ENCODE measurements at places on chromosomes 6 and 20.

- DNase-seq: no peak
These were observed 391.2 kb downstream of the PRKN start for GRCh38 chr6:162336359-162336758.

GRCh38 chr6:150932996-150933395 lies 67.5 kb downstream of the MTHFD1L start:
- no peak for DNase-seq

GRCh38 chr6:107877968-107878367 lies 53.9 kb upstream of the SCML4 start:
- DNase-seq: no peak

GRCh38 chr20:57656821-57657534 lies 36.8 kb upstream of the ZBP1 start:
- no peak for DNase-seq

DNA sequence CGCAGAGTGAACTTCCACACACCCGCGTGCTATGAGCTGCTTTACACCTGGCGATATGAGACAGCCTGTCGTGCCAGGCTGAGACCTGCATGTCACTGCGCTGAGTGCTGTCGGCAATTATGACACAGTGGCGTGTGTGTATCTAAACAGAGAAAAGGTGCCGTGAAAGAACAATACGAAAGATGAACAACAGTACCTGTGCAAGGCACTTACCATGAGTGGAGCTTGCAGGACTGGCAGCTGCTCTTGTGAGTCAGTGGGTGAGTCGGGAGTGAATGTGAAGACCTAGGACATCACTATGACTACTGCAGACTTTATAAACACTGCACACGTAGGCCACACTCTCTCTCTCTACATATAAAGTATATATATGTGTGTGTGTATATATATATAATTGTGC lies 68.5 kb upstream of the DUSP22 start:
- DNase-seq: no peak

- DNase-seq: no peak
These were observed 180.6 kb upstream of the CCN2 start for GRCh38 chr6:132131758-132132157.

DNA sequence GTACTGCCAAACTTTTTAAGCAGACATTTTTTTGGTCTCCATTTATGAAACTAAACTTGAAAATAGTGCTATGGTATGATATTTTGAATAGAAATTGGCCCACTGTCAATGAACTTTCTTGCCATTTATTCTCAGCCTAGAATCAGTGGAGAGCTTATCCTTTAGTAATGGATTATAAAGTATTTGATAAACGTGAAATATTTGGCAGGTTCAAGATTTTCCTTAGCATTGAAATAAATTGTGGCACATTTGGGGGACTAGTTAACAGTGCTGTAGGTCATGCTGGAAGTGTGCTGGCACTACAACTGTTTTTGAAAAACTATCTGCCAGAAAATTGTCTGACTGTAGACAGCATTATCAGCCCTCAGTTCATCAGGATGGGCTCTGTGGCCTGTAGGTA lies 2.1 kb downstream of the PRSS35 start:
- DNase-seq: no peak

DNA sequence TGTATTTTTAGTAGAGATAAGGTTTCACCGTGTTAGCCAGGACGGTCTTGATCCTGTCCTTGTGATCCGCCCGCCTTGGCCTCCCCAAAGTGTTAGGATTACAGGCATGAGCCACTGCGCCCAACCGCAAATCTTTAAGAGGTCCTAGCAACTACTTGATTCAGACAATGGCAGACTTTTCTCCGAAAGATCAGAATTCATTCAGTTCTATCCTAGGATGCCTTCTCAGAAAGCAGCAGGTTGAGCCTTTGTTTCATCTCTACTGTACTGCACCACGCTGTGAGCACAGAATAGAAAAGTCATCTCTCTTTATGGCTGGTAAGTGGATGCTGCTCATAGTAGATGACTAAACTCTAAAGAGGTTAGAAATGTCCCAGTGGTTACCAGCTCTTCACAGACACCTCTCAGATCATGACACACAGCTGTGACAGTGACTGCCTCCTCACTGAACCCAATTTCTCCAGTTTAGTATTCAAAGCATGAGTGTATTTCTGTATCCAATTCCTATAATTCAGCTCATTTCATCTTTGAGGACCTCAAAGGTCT lies 6.0 kb upstream of the HSF2 start:
- no peak for DNase-seq

DNA sequence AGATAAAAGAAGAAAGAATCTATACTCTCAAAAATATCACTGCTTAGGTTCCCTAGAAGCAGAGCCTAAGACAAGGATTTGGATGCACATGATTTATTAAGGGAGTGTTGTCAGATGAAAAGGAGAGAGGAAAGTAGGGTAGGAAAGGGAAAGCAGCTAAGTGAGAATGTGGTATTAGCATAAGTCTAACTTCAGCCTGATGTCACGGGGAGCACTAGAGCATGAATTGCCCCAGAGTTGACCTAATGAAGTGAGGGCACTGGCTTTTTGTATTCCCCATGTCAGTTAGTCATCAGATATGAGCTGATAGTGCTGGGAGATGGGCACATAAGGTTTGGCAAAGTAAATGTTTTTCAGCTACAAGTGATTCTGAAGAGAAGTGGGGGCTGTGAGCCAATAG lies 129.0 kb upstream of the THEMIS start:
- DNase-seq: no peak

DNA sequence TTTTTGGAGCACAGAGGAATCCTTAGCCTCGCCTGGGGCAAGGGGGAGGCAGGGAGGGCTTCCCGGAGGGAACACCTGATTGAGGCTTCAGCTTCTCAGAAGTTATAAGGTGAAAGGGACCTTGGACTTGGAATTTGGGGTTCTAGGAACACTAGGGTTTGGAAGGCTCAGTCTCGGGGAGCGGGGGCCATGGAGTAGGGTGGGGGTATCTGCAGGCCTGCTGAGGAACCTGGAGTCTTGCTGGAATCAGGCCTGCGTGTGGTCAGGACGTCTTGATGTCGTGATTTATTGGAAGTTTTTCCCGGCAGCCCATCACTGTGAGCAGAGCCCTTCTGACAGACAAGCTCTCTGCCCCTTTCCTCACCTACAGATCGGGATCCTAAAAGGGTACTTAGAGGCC lies 50.7 kb downstream of the EFCAB8 start:
- DNase-seq: no peak

DNA sequence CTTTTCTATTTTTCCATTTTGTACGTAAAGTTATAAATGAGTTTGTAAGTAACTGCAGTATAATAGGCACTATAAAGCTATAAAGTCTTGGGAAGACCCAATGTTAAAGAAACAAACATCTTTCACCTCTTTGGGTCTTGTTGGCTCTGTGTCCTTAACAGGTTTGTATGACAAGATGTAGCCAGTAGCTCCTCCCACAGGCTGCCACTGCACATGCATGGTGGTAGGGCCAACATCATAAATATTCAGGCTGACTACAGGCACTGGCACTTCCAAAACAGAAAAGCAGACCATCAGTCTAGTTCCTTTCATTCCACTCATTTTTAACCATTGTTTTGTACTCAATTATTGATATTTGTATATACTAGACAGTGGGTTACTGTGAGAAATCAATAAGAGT lies 59.9 kb downstream of the COL12A1 start:
- DNase-seq: no peak

DNA sequence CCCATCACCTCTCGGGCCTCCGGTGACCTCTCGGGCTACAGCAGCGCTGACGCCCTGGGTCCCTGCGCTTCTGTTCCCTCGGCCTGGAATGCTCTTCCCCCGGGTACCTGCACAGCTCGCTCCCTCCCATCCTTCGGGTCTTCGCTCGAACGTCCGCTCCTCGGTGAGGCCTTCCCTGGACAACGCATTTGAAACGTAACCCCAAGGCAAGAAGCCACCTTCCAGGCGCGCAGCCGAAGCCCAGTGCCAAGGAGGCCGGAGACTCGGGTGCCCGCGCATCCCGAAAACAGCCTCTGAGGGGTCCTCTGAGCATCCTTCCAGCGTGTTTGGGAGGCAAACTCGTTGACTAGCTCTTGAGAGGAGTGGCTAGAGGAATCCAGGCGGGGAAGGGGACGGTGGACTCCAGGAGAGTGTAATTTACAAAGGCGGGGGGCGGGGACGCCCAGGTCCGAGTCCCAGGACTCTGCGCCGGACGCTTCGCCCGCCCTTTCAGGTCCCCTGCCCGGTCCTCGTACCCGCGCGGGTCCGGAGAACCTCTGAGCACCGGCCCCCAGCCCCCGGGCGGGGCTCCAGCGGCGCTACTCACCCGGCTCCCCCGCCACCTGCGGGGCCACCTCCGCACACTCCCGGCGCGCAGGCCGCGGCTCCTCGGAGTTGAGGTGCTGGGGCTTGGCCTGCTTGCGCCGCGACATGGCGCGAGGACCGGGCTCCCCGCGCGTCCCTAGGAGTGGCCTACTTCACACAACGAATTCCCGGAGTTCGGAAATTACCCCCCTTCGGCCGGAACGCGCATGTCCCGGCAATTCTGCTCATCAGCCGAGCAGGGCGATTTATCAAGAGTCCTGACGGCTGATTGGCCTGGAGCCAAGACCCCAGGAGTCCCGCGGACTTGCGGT lies 86.8 kb downstream of the ZFP64 start:
- DNase-seq: no peak

DNA sequence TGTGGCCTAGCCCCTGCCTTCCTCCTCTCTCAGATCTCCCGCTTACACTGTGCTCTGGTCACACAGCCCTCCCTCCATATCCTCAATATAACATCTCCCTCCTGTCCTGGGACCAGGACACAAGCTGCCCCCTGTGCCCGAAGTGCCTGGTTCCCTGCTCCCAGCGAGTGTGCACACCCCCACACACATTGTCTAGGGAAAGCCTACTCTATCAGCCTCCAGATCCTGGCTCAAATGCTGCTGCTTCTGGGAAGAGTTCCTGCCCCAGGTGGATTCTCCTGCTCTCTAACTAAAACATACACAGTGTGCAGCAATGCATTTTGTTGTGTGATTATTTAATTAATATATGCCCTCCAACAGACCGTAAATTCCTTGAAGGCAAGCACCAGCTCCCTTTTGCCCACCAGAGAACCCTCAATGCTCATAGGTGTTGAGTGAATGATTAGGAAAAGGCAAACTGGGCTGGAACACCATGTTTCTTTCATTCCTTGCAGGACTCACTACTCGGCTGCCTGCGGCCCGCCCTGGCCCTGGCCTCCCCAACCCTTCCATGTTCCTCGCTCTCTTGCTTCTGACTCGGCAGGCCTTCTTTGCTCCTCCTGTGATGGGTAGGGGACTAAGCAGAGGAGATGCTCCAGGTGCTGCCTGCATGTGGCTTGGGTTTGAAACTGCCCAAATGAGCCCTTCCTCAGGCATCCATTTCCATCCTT lies 194.6 kb downstream of the ZDHHC14 start:
- DNase-seq: no peak

GRCh38 chr6:25342802-25343201 lies 63.6 kb downstream of the CARMIL1 start:
- no peak for DNase-seq

DNA sequence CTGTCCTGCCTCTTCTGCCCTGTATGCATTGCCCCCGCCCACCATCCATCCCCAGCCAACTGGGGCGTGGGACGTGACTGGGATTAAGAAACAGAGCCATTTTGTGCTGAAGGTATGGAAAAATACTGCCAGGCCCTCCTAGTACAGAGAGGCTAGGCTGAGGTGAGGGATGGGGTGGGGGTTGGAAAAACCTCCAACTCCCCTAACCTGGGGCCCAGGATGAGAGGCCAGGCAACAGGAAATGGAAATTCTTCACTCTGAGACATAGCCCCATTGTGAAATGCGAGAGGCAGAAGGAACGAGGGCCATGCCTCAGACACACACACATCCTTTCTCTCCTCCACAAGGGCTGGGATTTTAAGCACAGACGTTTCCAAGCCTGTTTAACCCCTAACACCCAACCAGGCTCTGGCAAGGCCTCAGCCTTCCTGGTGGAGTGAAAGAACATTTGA lies 19.9 kb downstream of the KCNK5 start:
- no peak for DNase-seq

- DNase-seq: no peak
These were observed 656 bp downstream of the RTEL1 start for GRCh38 chr20:63658749-63659187.

- DNase-seq: peak; percentile 12
These were observed 782 bp downstream of the MAP3K5 start for GRCh38 chr6:136791296-136792094.

DNA sequence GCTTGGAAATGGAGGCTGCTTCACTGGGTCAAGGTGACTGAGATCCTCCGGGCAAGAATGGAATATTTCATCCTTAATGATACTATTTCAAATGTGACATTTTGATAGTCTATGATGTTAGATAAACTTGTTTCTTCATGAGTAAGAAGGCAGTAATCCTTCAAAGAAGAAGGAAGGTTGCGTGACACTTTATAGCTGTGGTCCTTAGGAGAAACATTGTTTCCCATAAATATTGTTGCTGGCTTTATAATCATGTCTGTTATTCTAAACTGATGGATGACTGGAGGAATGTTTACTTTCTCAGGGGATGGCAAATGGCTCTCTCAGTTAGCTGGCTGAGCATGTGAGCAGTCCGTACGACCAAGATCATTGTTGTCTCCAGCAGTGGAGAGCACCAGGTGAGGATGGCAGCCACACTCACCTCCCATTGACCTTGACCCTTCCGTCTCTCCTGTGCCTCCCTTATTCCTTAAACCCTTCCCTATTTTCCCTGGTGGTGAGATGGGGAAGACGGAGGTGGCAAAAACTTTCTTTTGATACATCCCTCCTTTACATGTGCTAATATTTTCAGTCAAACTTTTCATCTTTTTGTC lies 171.2 kb upstream of the OLIG3 start:
- DNase-seq: no peak

GRCh38 chr6:79993012-79993910 lies 11.2 kb upstream of the TTK start:
- no peak for DNase-seq
